ENCODE measurements at places on chromosomes 4 and X.

- DNase-seq: no peak
These were observed 327.1 kb downstream of the NAP1L3 start for GRCh38 chrX:93346309-93346708.

GRCh38 chr4:86594559-86595425 lies 677 bp downstream of the PTPN13 start:
- DNase-seq: no peak

GRCh38 chr4:182105416-182105815 lies 137.8 kb upstream of the TENM3 start:
- DNase-seq: no peak

DNA sequence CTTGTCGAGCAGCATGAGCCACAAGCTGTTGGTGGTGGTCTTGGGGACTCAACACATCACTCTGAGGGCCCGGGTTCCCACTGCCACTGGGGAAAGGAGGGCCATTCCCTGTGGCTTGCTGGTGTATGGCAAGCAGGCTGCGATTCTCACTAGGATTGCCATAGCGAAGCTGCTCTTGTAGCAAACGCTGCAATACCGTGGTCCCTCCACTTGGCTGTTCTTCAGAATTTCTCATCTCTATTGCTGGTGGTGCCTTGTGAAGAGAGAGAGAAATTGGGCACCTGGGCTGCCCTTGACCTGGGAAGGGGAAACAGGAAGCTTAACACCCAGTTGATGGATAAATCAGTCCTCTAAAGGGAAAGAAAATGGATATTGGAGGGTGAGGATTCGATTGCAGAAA lies 17.7 kb downstream of the AMOT start:
- DNase-seq: no peak

DNA sequence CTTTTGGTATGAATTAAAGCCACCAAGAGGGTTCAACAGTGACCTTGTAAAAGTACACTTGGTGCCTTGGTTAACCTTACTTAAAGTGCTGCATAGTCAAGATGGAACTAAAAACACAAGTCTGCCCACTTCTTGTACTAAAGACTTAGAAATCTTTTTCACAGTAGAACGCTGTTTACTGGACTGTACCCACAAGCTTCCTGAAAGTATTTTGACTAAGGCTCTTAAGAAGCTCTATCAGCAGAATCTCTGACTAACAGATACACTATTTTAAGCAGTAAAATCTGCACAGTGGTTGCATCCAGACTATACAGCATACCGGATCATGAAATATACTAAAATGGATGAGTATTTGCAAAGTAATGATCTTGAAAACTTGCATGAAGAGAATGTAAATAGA lies 7.2 kb downstream of the RAB28 start:
- DNase-seq: no peak

GRCh38 chr4:40196724-40197281 lies at the start of gene RHOH:
Gene RHOH (plus strand): TSS chr4:40197031. CDS start chr4:40243387, 46,356 bp downstream.
- no peak for DNase-seq

GRCh38 chr4:60463857-60464502 lies 736.1 kb upstream of the ADGRL3 start:
- DNase-seq: no peak

DNA sequence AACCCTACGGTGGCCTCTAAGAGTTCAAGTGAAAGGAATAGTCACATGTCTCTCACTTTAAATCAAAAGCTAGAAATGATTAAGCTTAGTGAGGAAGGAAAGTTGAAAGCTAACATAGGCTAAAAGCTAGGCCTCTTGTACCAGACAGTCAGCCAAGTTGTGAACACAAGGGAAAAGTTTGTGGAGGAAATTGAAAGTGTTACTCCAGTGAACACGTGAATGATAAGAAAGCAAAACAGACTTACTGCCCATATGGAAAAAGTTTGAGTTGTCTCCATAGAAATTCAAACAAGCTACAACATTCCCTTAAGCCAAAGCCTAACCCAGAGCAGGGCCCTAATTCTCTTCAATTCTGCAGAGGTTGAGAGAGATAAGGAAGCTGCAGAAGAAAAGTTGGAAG lies 51.5 kb upstream of the RAB9B start:
- DNase-seq: no peak

GRCh38 chrX:16119353-16120220 lies 3.8 kb upstream of the GRPR start:
- no peak for DNase-seq

GRCh38 chr4:26257850-26258249 lies 63.0 kb upstream of the RBPJ start:
- no peak for DNase-seq

DNA sequence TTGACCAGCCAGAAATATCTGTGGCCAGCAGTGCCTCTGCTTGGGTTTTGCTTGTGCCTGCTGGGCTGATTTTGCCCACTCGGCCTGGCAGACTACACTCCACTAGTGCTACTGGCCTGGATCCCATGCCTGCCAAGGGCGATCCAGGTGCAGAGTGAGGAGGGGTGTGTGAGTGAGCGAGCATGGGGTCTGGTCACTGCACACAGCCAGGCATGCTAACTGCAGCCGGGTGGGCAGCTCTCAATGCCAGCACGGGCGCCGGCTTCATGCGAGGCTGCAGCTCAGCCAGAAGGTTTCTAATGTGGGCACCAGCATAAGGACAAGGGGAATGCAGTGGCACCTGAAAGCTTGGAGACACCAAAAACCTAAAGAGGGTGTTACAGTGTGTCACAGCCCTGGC lies 1161.4 kb downstream of the FSTL5 start:
- no peak for DNase-seq

DNA sequence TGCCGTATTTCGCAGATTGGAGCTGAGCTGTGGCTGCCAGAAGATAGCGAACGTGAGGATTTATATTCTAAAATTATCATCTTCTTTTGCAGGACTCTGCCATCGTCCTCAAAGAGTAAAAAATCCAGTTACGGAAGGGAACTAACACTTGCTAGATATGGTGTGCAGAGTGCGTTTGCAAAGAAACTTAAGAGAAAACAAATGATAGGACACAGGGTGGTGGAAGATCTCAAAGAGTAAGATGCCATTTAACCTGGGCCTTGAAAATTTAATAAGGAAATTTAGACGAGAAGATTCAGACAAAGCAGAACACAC lies 566 bp downstream of the LARP7 start:
- no peak for DNase-seq

GRCh38 chrX:35696760-35697234 lies 101.3 kb upstream of the MAGEB16 start:
- DNase-seq: no peak

GRCh38 chrX:94662689-94663088 lies 988.7 kb downstream of the FAM133A start:
- DNase-seq: no peak

GRCh38 chrX:120236687-120237479 lies 13.7 kb upstream of the ZBTB33 start:
- no peak for DNase-seq

DNA sequence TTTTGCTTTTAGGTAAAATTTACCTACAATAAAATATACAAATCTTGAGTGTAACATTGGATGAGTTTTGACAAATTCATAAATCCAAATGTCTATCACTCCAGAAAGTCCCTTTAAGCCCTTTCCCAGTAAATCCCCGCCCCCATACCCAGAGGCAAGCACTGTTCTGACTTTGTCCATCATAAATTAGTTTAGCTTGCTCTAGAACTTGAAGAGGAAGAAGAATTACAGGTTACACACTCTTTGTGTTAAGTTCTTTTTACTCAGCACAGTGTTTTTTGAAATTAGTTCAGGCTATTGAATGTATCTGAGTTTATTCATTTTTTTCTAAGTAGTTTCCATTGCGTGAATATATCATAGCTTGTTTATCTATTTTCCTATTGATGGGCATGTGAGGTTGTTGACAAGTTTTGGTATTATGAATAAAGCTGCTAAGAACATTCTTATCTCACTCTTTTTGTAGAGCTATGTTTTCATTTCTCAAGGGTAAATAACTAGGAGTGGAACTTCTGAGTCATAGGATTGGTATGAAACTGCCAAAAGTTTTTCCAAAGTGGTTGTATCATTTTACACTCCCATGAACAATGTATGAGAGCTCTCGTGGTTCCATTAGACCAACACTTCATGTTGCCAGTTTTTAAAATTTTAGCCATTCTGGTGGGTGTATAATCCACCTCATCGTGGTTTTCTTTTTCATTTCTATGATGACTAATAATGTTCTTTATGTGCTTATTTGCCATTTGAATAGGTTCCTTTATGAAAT lies 22.4 kb upstream of the HPSE start:
- DNase-seq: no peak

- no peak for DNase-seq
These were observed 932.0 kb upstream of the IGFBP7 start for GRCh38 chr4:58042176-58042575.

DNA sequence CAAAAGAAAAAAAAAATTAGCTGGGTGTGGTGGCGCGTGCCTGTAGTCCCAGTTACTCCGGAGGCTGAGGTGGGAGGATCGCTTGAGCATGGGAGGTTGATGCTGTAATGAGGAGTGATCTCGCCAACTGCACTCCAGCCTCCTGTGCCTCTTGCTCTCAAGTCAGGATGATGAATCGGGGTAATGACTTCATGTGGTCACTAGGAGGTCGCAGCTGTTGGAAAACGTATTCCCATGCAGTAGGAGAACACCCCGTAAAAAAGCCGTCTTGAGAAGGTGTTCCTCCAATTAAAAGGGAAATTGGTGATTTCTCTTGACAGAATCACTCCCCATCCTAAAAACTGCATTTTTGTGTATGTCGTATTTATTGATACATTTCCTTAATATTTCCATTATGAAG lies 2.2 kb downstream of the CCNB3 start:
- DNase-seq: no peak

DNA sequence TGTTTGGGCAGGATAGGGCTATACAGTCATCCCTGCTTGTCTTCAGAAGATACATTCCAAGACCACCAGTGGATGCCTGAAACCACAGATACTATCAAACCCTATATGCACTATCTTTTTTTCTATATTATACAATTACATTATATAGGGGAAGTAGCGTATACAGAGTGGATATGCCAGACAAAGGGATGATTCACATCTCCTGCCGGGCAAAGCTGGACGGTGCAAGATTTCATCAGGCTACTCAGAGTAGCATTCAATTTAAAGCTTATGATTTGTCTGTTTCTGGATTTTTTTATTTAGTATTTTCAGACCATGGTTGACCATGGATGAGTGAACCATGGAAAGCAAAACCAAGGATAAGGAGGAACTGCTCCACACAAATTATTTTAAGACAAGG lies 7.0 kb upstream of the AMTN start:
- DNase-seq: no peak

DNA sequence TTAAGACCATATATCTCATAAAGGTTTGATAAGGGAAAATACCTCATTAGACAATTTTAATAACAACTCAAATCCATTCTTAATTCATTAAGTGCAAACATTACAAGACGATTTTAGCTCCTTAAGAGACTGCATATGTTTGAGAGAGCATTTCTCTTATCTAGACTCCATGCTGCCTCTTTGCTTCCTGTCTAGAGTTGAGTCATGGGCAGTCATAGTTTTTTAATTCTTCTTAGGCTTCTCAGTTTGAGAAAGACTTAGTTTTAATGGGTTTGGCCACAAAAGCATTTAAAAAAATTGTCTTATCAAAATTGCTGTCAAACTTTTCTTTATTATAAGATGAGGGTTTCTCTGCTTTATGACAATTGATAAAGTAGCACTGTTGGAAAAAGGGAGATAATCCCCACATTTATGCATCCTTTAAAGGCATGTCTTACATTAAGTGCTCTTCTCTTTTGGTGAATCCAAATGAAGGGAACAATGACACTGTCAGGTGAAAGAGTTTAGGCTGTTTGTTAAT lies 713.4 kb downstream of the PCDH18 start:
- no peak for DNase-seq

- DNase-seq: no peak
These were observed 104.0 kb upstream of the BMP2K start for GRCh38 chr4:78671903-78672815.

GRCh38 chr4:154088741-154089140 lies 299.9 kb upstream of the SFRP2 start:
- DNase-seq: no peak

DNA sequence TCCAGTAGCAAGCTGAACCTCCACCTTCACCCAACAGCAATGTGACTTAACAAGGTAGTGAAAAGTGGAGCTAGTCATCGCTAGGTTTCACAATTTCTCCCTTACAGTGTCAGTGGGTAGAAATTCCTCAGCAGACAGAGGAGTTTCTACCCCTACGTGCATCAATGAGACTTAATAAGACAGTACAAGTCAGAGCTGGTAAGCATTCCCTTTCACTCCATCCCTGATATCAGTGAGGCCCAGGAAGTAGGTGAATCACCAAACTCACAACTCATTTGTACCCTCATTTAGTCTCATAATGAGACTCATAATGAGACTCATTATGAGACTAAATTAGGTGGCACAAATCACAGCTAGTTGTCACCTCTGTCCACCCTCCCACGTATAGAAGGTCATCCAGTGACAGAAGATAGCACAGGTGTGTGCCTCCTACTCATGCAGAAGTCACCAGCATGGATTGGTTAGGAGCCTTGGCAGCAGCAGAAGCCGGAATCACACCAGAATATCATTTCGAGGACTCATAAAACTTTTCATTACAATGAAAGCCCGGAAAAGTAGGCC lies 50.8 kb upstream of the NUDT10 start:
- no peak for DNase-seq

DNA sequence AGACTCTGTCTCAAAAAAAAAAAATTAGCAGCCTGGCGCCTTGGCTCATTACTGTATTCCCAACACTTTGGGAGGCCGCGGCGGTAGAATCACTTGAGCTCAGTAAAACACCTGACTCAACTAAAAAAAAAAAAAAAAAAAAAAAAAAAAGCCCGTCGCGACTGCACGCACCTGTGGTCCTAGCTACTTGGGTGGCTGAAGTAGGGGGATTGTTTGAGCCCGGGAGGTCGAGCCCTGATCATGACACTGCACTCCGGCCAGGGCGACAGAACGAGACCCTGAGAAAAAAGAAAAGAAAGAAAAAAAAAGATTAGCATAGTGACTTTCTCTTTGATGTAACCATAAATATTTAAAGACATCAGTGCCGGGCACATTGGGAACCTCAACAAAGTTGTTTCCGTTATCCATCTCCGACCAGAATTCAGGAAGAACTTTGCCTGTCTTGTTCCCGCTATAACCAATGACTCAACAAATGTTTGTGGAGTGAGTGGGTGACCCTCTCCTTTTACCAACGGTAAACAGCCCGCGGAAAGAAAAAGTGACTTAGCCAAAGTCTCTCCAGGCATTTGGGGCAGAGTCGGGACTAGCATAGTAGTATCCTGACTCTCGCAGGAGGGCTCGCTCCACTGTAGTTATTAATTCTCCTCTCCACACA lies 553 bp upstream of the MED28 start:
- DNase-seq: no peak

- DNase-seq: no peak
These were observed 18.5 kb downstream of the GC start for GRCh38 chr4:71765350-71765749.

- no peak for DNase-seq
These were observed 4.3 kb downstream of the TMPRSS11E start for GRCh38 chr4:68451246-68452211.

- no peak for DNase-seq
These were observed 128.7 kb downstream of the MID1IP1 start for GRCh38 chrX:38929966-38930421.

- DNase-seq: no peak
These were observed 276.6 kb downstream of the BCOR start for GRCh38 chrX:39820938-39821708.
